ENCODE measurements at places on chromosomes 5 and 9.

GRCh38 chr5:163596608-163597315 lies 91.3 kb downstream of the MAT2B start:
- no peaks in the 10 kb centered on the region for H3K4me1 ChIP-seq
- peaks cover 4% of the 10 kb centered on the region for H3K27me3 ChIP-seq
- H3K36me3 ChIP-seq = no peaks in the 10 kb centered on the region
- no peak overlapping the region for H3K27ac ChIP-seq
- H3K4me3 ChIP-seq = no peak overlapping the region

GRCh38 chr9:974996-975739 lies 1.3 kb upstream of the DMRT3 start:
- H3K27me3 ChIP-seq = peaks cover 85% of the 10 kb centered on the region
- H3K4me3 ChIP-seq = peak overlapping the region; percentile 44
- no peak overlapping the region for H3K27ac ChIP-seq
- no peaks in the 10 kb centered on the region for H3K36me3 ChIP-seq
- no peak for DNase-seq
- peaks cover 19% of the 10 kb centered on the region for H3K4me1 ChIP-seq

- peak; percentile 7 for DNase-seq
- peaks cover 73% of the 10 kb centered on the region for H3K4me1 ChIP-seq
- no peak overlapping the region for H3K4me3 ChIP-seq
- H3K36me3 ChIP-seq = no peaks in the 10 kb centered on the region
- peak overlapping the region; percentile 43 for H3K27ac ChIP-seq
These were observed 6.8 kb upstream of the CXXC5 start for GRCh38 chr5:139641116-139642080.

GRCh38 chr5:163563880-163564279 lies 58.5 kb downstream of the MAT2B start:
- H3K27ac ChIP-seq = no peak overlapping the region
- peaks cover 27% of the 10 kb centered on the region for H3K4me1 ChIP-seq

DNA sequence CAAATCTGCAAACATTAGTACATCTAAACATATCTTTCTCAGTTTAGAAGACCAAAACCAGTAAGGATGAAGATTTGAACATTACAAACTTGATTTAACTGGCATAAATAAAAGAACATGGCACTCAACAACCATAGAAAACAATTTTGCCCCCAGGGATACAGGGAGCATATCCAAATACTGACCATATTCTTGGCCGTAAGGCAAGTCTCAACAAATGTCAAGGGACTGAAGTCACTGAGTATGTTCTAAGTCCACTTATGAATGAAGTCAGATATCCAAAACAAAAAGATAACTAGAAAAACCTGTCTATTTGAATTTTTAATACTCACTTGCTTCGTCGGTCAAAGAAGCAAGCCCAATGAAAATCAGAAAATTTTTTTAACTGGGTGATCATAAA lies 14.1 kb downstream of the FEM1C start:
- no peak overlapping the region for H3K4me3 ChIP-seq
- H3K27ac ChIP-seq = no peak overlapping the region
- no peaks in the 10 kb centered on the region for H3K27me3 ChIP-seq

DNA sequence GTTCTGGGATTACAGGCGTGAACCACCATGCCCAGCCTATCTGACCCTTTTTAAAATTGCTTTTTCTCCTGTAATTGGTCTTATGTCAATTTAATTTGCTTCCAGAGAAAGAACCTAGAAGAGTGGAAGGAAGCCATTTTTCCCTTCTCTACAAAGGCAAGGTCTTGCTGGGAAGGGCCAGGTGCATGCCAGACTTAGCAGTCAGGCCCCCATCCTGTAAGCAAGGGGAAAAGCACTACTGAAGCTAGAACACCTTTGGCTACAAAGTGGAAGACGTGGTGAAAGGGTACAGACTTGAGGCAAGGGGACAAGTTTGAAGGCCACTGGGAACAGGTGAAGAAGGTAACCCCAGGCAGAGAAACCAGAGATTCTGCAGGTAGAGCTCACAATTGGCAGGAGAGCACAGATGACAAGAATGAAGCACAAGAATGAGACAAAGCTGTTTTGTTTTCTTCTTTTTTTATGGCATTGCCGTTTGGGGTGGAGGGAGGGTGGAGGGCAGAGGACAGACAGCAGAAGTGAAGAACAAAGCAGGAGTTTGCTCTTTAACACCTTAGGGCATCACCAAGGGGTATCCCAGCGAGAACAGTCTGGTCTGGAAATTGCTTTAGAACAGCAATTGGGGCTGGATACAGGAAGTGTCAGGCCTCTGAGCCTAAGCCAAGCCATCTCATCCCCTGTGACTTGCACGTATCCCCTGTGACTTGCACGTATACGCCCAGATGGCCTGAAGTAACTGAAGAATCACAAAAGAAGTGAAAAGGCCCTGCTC lies 72.9 kb downstream of the SERINC5 start:
- peaks cover 71% of the 10 kb centered on the region for H3K4me1 ChIP-seq
- peaks cover 22% of the 10 kb centered on the region for H3K36me3 ChIP-seq

DNA sequence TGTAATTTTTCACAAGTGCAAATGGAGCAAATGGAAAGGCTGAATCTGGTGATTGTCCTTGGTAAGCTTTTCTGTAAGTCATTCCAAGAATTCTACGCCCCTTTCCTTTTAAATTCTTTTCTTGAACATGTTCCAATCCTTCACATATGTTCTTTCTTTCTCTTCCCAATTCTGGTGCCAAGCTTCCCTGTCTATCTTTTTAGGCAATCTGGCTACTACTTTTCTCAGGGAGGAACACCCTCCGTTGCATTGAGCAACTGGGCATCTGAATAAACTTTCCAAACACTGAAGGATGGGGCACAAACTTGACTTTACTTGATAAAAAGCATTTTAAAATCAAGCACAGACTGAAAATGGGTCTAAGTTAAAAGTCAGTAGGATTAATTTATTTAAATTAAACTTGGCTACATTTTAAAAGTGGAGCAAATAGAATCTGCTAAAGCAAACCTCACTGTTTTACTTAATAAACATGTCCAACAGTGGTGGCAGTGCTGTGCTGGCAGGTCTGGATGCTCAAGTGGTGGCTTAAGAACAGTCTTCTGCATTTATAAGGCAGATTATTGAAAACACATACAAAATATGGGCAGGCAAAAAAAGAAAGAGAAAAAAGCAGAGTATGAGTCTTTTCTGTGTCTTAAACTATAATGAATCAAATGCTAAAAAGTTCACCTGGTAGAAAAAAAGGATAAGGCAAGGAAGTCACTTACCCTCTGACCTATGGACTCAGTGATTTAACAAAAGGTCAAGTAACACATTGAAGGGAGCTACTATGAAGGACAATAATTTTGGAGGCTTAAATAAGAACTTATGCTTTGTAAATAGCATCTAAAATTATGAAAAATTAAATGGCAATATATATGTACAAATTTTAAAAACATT lies 5.4 kb downstream of the ELL2 start:
- DNase-seq = no peak
- H3K27ac ChIP-seq = peak overlapping the region; percentile 69
- no peaks in the 10 kb centered on the region for H3K27me3 ChIP-seq
- H3K4me1 ChIP-seq = peaks cover 64% of the 10 kb centered on the region
- H3K4me3 ChIP-seq = peak overlapping the region; percentile 30

- no peaks in the 10 kb centered on the region for H3K4me1 ChIP-seq
- H3K36me3 ChIP-seq = no peaks in the 10 kb centered on the region
- no peak overlapping the region for H3K27ac ChIP-seq
- DNase-seq = no peak
- H3K4me3 ChIP-seq = no peak overlapping the region
These were observed 743.0 kb upstream of the DMAC1 start for GRCh38 chr9:8542537-8542936.

DNA sequence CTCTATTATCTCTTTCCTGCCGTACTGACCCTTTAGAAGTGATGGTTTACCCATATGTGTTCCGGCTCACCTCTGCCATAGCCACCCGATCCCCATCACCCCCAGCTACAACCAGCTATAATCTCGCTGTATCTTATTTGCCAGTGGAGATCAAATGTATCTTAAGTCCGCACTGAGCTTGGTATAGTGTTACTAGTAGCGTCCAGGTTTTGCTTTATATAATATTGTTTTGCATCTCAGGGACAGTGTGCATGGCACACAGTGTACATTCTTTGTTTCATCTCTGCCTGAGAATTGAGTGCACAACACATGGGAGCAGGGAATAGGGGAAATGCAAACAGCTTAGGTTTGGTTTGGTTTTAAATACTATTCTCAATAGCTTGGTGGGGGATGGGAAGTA lies 135.8 kb upstream of the SNX2 start:
- H3K27ac ChIP-seq = no peak overlapping the region
- peaks cover 11% of the 10 kb centered on the region for H3K4me1 ChIP-seq
- no peaks in the 10 kb centered on the region for H3K36me3 ChIP-seq
- no peaks in the 10 kb centered on the region for H3K27me3 ChIP-seq
- H3K4me3 ChIP-seq = no peak overlapping the region
- DNase-seq = no peak

DNA sequence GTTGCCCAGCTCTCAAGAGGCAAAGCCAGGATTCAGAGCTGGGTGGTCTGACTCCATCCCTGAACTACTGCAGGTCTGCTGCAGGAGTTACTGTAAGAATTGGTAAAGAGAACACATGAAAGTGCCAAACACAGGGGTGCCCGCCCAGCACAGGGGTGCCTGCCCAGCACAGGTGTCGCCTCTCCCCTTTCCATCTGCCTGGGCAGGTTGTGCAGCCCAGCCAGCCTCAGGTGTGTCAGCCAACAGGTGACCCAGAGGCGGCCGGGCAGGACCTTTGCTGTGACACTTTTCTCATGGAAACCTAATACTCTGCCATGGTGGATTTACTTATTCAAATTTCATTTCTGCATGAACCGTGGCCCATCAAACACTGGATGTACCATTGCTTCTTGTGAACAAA lies 289.7 kb upstream of the IRX4 start:
- H3K4me1 ChIP-seq = peaks cover 15% of the 10 kb centered on the region
- no peaks in the 10 kb centered on the region for H3K36me3 ChIP-seq
- DNase-seq = no peak
- no peak overlapping the region for H3K4me3 ChIP-seq
- H3K27me3 ChIP-seq = peaks cover 56% of the 10 kb centered on the region

GRCh38 chr5:170761048-170761707 lies 22.3 kb upstream of the GABRP start:
- no peaks in the 10 kb centered on the region for H3K27me3 ChIP-seq
- no peaks in the 10 kb centered on the region for H3K36me3 ChIP-seq
- no peak overlapping the region for H3K4me3 ChIP-seq
- H3K27ac ChIP-seq = no peak overlapping the region

DNA sequence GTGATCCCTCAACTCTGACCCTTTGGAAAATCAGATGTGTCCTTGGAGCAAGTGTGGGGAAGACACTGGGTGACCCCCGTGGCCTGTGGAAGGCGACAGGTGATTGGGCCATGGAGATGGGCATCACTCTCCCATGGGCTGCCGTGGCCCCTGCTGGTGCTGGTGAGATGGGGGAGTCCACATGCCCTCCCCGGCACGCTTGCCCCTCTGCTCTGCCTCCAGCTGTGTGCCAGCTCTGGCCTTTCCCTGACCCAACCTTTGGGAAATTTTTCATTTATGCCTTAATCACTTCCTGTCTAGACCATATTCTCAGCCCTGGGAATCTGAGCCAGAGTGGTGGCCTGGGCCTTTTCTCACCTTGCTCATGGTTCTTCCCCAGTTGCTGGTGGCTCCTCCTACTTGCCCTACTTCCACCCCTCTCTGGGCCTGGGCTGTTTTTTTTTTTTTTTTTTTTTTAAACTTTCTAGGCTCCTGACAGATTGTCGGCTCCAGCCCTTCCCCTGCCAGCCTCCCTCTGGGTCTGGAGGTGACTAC lies 56.6 kb downstream of the RGS3 start:
- H3K4me1 ChIP-seq = peaks cover 34% of the 10 kb centered on the region
- no peak for DNase-seq
- H3K36me3 ChIP-seq = peaks cover 9% of the 10 kb centered on the region
- no peak overlapping the region for H3K4me3 ChIP-seq
- H3K27me3 ChIP-seq = no peaks in the 10 kb centered on the region
- no peak overlapping the region for H3K27ac ChIP-seq

DNA sequence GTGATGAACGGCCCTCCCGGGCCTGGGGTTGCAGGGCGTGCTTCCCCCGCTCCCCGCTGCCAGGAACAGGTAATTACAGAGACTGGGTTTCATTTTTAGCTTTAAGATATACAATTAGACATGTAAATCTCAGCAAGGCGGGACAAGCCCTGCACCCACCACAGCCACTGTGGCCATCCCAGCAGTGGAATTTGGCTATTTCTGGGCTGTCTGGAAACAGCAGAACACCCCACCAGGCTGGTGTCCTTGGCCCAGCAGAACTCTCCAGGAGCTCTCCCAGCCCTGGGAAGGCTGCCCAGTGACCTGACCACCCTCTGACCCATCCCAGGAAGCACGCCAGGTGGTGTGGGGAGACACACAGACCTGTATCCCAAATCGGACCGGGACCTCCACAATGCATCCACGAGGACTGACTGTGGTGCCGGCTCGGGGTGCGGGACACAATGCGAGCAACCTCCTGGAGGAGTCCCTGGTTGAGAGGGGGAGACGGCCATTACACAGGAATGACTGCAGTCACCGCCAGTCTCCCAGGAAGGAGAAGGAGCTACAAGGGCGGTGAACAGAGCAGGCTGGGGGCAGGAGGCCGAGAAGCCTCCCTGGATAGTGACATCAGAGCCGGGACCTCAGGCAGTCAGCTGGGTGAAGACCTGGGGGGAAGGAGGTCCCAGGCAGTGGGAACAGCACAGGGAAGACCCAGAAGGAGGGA lies 17.3 kb downstream of the EEIG1 start:
- H3K4me3 ChIP-seq = no peak overlapping the region
- peak overlapping the region; percentile 84 for H3K27ac ChIP-seq
- H3K27me3 ChIP-seq = no peaks in the 10 kb centered on the region
- peaks cover 2% of the 10 kb centered on the region for H3K36me3 ChIP-seq

GRCh38 chr5:60687927-60688720 lies 11.8 kb downstream of the DEPDC1B start:
- H3K4me3 ChIP-seq = no peak overlapping the region
- H3K27ac ChIP-seq = no peak overlapping the region
- peaks cover 25% of the 10 kb centered on the region for H3K36me3 ChIP-seq
- H3K4me1 ChIP-seq = peaks cover 13% of the 10 kb centered on the region

DNA sequence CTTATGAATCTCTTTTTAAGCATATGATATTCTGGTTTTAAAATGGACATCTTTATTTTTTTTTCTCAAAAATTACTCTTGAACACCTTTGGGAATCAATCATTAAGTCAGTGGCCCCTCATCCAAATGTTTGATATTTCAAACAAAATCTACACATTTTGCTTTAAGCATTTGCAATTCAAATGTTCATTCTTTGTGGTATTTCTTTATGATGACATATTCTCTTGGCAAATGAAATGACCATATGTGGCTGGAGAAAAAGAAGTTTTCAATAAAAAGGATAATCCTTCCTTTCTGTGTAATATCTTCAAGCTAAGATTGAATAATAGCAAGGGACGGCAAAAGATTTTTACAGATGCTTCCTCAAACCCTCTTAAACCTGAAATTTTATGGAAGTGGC lies 420.8 kb downstream of the MTRR start:
- no peak overlapping the region for H3K27ac ChIP-seq
- no peaks in the 10 kb centered on the region for H3K27me3 ChIP-seq
- DNase-seq = no peak
- no peaks in the 10 kb centered on the region for H3K36me3 ChIP-seq
- H3K4me3 ChIP-seq = no peak overlapping the region

DNA sequence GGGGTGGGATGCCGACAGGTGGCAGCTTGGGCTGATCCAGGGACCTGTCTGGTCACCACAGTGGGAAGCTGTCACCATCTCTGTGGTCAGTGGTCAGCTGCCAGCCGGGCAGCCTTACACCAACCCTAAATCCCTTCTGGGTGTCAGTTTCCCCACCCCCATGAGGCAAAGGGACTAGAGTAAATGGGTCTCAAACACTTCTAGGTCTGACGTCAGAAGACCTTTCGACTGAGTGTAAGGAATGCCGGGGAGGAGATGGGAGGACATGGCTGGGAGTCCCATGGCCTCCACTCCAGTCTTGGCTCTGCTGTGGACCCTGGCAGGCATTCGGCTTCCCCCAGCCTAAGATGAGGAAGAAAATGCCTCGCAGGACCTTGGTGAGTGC lies 40.3 kb upstream of the SLC25A51 start:
- H3K27ac ChIP-seq = peak overlapping the region; percentile 63
- peaks cover 9% of the 10 kb centered on the region for H3K36me3 ChIP-seq
- H3K4me1 ChIP-seq = peaks cover 20% of the 10 kb centered on the region
- no peak for DNase-seq
- no peak overlapping the region for H3K4me3 ChIP-seq
